AG09319 (cell line): ENCODE measurements at places on chromosomes 6 and 20.

GRCh38 chr20:32213870-32214269, 6.2 kb downstream of the POFUT1 start:
- no peak for DNase-seq

- no peak for DNase-seq
These were observed 261.9 kb upstream of the ECI2 start for GRCh38 chr6:4397307-4397706.

DNA sequence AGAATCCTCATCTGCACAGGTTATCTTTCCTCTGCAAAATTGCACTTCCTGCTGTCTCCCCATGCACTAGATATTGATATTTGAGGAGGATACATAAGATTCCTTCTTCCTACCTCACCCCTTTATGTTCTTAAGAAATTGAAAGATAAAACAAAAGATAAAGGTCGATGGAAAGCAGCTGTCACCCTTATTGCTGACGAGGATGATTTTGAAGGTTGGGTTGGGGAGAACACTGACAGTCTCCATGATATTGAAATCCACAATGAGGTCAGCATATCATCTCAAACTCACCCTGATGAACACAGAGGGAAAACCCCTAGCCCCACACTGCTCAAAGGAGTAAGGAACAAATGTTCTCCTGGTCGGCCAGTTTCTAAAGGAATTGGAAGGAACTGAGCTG, 110.6 kb upstream of the FUT9 start:
- no peak for DNase-seq

DNA sequence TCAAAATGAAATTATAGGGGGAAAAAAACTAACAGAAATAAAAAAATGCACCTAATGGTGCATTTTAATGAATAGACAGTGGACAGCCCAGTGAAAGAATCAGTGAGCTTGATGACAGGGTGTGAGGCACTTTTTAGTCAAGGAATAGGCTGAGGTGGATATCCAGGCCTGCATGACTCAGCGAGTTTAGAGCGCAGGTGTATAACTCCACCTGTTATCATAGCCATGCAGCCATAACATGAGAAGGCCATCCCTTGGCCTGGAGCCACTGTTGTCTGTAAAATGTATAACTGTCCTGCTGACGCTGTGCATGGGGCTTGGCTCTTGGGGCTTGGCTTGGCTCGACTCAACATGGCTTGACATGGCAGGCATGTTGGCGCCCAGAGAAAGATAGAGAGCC, 331.5 kb upstream of the NOX3 start:
- no peak for DNase-seq

DNA sequence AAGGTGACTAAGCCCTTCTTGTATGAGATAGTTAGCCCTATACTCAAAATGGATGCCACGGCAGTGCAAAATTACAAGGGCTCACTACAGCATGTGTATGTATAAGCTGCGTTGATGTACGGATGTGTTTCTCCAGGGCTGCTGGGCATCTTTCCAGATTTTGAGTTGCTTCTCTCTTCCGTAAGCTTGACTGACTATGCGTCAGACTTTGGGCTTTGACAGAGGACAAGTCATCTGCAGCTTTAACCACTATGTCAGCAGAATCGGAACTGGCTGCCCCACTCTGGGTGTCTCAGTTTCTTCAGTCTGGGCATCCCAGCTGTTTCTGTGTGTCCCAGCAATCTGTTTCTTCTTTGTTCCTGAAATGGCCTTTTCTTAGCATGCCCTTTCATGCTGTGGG, 241.6 kb downstream of the BTBD3 start:
- no peak for DNase-seq

DNA sequence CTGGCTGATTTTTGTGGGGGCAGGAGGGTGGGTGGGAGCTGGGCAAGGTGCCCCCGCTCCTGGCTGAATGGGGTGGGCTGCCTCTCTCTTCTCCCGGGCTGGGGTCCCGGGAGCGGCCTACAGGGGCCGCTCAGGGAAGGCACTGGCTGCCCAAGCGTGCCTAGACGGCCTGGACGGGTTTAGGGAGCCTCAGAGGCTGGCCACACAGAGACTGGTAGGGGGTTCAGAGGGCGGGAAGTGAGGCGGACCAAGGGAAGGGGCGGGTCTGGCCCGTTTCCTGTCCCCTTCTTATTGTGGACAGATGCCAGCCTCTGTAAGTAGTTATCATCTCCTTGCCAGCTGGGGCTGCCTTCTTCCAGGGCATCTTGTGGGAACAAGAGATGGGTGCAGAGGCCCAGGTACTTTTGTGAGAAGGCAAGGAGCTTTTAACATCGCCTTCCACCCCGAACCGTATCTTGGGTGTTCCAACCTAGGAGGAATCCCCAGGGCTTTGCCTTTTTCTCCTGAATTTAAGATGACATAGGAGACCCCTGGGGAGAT, 437 bp downstream of the CD40 start:
- DNase-seq: peak; percentile 8

GRCh38 chr20:63597651-63598478, 23.8 kb upstream of the HELZ2 start:
- no peak for DNase-seq

DNA sequence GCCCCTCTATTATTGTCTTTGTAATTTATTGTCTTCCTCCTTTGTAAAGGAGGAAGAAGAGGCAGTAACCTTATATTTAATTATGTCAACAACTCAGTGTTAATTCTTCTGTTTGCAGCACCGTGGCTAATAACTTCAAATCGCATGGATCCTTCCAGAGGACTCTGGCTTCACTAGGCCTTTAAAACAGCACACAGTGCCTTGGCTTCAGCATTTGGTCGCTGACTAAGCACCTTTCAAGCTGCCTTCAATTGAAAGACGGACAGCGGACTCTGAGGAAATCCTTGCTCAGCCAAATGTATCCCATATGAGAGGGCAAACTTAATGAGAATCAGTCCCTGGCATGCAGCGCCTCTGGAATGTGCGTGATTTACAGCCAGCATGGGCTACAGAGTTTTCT, 64.2 kb downstream of the SGK1 start:
- DNase-seq: peak; percentile 88

GRCh38 chr20:25525867-25526266, 59.5 kb downstream of the NINL start:
- peak; percentile 83 for DNase-seq

- DNase-seq: no peak
These were observed 22.5 kb downstream of the SLC52A3 start for GRCh38 chr20:745683-746301.

GRCh38 chr20:33709398-33709797, 10.7 kb downstream of the PXMP4 start:
- no peak for DNase-seq

GRCh38 chr6:70180183-70180900, 122.5 kb downstream of the COL9A1 start:
- no peak for DNase-seq

DNA sequence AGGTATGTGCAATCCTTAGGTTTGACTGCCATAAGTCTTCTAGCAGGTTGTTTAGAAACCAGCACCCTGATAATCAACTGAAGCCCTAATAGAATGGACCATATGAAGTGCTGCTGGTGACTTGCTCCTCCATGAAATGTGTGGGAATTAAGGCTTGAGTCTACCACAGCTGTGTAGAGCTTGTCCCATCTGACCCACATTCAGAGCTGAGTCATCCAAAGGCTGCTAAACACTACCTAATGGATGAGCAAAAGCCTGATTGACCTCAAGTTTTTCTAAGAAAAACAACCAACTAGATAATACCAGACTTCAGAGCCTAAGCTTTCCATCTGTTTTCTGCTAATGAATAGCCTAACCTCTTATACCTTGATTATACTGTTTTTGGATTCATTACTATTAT, 120.3 kb upstream of the MOCS1 start:
- DNase-seq: no peak

GRCh38 chr20:1467355-1468116, 887 bp upstream of the NSFL1C start:
- no peak for DNase-seq

DNA sequence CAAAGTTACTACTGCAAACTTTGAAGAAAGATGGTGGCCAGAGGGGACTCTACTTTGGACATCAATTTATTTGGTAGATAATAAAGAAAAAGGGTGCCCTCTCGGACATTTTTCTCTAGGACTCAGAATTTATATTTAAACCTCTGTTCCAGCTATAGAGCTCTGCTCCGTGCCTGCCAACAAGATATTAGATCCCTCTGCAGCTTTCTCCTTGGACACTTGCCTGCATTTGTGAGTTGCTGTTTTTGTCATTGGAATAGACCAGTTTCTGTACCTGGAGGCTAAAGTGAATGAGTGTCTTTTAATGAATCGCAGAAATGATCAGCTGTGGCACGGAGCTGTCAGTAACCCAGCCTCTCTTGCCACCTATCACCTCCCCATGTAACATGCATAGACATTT, 253.5 kb downstream of the NRN1 start:
- no peak for DNase-seq
